Urinary bladder (tissue), 4 donors: ENCODE measurements at places on chromosomes 3 and 15. TPM values are rescaled to one million over a fixed set of nuclear protein-coding genes. Genes with fewer than 3 reads are reported as not detected.

Gene REC114
- total RNA-seq: not detected

Gene CIP2A
- 28.2 TPM for total RNA-seq

Gene SEMA5B
- total RNA-seq: 10.8 TPM

Gene NR1I2
- total RNA-seq: 0.11 TPM

Gene TPRG1
- 6.2 TPM for total RNA-seq

Gene ATXN7
- total RNA-seq: 27.0 TPM

Gene AP3B2
- 2.0 TPM for total RNA-seq

Gene ATP13A5
- total RNA-seq: not detected

Gene ATP10A
- 7.8 TPM for total RNA-seq

Gene INAFM2
- 11.3 TPM for total RNA-seq

Gene GRM7
- total RNA-seq: 14.6 TPM

Gene HYAL1
- total RNA-seq: 2.5 TPM

Gene EPHB1
- total RNA-seq: 1.6 TPM

Gene ADAMTSL3
- 56.9 TPM for total RNA-seq

Gene STRC
- 0.05 TPM for total RNA-seq

Gene MUSTN1
- total RNA-seq: 2.9 TPM

Gene DYNLT2B
- 9.4 TPM for total RNA-seq

Gene SYNPR
- 0.95 TPM for total RNA-seq

Gene DTX3L
- total RNA-seq: 31.7 TPM

Gene CTXN2
- not detected for total RNA-seq

Gene SPG11
- total RNA-seq: 136 TPM

Gene TKT
- total RNA-seq: 66.5 TPM

Gene RBMS3
- total RNA-seq: 136 TPM

Gene CAV3
- total RNA-seq: 6.8 TPM

Gene KLHL25
- 3.6 TPM for total RNA-seq

Gene PLXNB1
- 22.7 TPM for total RNA-seq

Gene CHL1
- total RNA-seq: 47.3 TPM

Gene MYRIP
- 2.9 TPM for total RNA-seq

Gene MESP2
- not detected for total RNA-seq

Gene NGRN
- 72.2 TPM for total RNA-seq

Gene EPHA6
- total RNA-seq: 15.9 TPM

Gene CILP
- total RNA-seq: 49.3 TPM

Gene ADCY5
- 25.1 TPM for total RNA-seq

Gene GCNT3
- total RNA-seq: not detected

Gene CHRNA7
- 3.8 TPM for total RNA-seq

Gene CCDC39
- not detected for total RNA-seq

Gene IMPG2
- 2.3 TPM for total RNA-seq

Gene C2CD4B
- total RNA-seq: 2.2 TPM

Gene EEF1AKMT4
- total RNA-seq: 1.7 TPM

Gene GOLGA8S
- 0.21 TPM for total RNA-seq

Gene OPA1
- total RNA-seq: 106 TPM

Gene KIF23
- total RNA-seq: 32.5 TPM

Gene IQCB1
- 41.1 TPM for total RNA-seq

Gene IL1RAP
- 21.7 TPM for total RNA-seq

Gene SEMA3B
- total RNA-seq: 63.4 TPM

Gene SEMA3F
- 10.8 TPM for total RNA-seq

Gene SH3GL3
- total RNA-seq: 8.9 TPM

Gene SH2D7
- total RNA-seq: not detected

Gene GABRA5
- total RNA-seq: 0.85 TPM

Gene UROC1
- total RNA-seq: not detected

Gene CFAP100
- total RNA-seq: not detected

Gene SPINK8
- total RNA-seq: not detected

Gene GREM1
- total RNA-seq: 8.7 TPM

Gene PEX11A
- total RNA-seq: 17.1 TPM

Gene RAP2B
- 20.1 TPM for total RNA-seq

Gene MAP6D1
- 2.0 TPM for total RNA-seq
